ENCODE measurements at places on chromosomes 5 and 9.

- H3K4me1 ChIP-seq = peaks cover 1% of the 10 kb centered on the region
- peaks cover 10% of the 10 kb centered on the region for H3K27me3 ChIP-seq
- H3K36me3 ChIP-seq = peaks cover 12% of the 10 kb centered on the region
- H3K27ac ChIP-seq = no peak overlapping the region
- no peak for DNase-seq
Observed at GRCh38 chr5:96942911-96943310, 7.0 kb downstream of the LNPEP start.

GRCh38 chr9:96441798-96442445 lies 8.0 kb upstream of the HABP4 start:
- DNase-seq = no peak
- no peak overlapping the region for H3K27ac ChIP-seq
- H3K4me1 ChIP-seq = no peaks in the 10 kb centered on the region
- no peak overlapping the region for H3K4me3 ChIP-seq
- no peaks in the 10 kb centered on the region for H3K36me3 ChIP-seq
- H3K27me3 ChIP-seq = peaks cover 8% of the 10 kb centered on the region

GRCh38 chr5:107680099-107680498 lies 9.4 kb upstream of the EFNA5 start:
- no peak overlapping the region for H3K27ac ChIP-seq
- H3K4me1 ChIP-seq = peaks cover 24% of the 10 kb centered on the region
- H3K27me3 ChIP-seq = peaks cover 3% of the 10 kb centered on the region
- no peak for DNase-seq

GRCh38 chr9:108436448-108436847 lies 419.3 kb downstream of the ACTL7B start:
- H3K27ac ChIP-seq = no peak overlapping the region
- H3K27me3 ChIP-seq = peaks cover 3% of the 10 kb centered on the region
- H3K4me3 ChIP-seq = no peak overlapping the region
- DNase-seq = no peak

DNA sequence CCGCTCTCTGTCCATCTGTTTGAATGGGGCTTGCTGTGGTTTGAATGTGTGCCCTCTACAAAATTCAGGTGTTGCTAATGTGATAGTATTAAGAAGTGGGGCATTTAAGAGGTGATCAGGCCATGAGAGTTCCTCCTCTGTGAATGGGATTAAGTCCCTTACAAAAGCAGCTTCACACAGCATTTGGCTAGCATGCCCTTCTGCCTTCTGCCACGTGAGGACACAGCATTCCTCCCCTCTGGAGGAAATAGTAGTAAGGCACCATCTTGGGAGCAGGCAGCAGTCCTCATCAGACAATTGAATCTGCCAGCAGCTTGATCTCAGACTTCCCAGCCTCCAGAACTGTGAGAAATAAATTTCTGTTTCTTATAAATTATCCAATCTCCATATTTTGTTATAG lies 540.2 kb downstream of the CSNK1G3 start:
- no peak for DNase-seq
- H3K27ac ChIP-seq = peak overlapping the region; percentile 91
- no peaks in the 10 kb centered on the region for H3K27me3 ChIP-seq

DNA sequence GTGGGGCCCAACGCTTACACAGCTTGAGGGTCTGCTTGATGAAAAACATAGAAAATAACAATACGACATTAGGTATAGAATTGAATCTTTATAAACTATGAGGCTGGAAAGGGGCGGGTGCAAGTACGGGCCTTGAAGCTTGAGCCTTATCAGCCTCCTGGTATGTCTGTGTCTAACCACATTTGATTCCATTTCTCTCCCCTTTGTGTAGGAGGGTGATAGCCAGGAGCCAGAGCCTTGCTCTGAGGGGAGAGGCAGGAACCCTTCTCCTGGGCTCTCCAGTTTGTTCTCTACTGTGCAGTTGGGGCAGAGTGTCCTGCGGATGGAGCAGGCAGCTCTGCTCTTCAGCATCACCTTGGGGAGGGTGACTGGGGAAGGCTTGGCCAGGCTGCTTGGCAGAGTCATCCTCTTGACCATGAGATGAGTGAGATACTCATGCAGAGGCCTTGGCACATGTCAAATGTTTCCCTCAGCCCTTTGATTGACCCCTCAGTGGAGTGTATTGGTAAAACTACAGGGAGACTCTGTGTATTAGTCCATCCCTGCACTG lies 153.5 kb downstream of the SEMA6A start:
- H3K36me3 ChIP-seq = no peaks in the 10 kb centered on the region
- no peak for DNase-seq
- H3K27ac ChIP-seq = no peak overlapping the region
- no peaks in the 10 kb centered on the region for H3K27me3 ChIP-seq
- no peak overlapping the region for H3K4me3 ChIP-seq

GRCh38 chr9:101433229-101433628 lies 2.3 kb downstream of the ALDOB start:
- H3K27me3 ChIP-seq = peaks cover 16% of the 10 kb centered on the region
- H3K4me1 ChIP-seq = no peaks in the 10 kb centered on the region
- no peak for DNase-seq

DNA sequence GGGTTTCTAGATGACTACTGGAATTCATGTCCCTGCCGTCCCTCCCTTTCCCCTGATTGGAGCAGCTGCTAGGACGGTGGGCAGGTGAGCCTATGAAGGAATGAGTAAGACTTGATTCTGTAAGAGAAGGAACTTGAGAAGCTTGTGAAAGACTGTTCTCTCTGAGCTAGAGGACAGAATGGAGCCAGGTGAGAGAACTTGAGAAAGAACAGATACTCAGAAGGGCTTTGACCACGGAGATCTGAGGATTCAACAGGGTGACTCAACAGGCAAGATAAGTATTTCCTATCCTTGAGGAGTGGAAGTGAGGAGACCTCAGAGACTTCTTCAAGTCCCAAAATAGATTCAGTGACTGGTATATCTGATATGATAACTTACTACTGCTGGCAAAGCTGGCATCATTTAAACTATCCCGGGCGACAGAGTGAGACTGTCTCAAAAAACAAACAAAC lies 41.9 kb downstream of the HSDL2 start:
- peaks cover 9% of the 10 kb centered on the region for H3K36me3 ChIP-seq
- H3K4me1 ChIP-seq = no peaks in the 10 kb centered on the region
- DNase-seq = no peak
- H3K27ac ChIP-seq = peak overlapping the region; percentile 21
- H3K4me3 ChIP-seq = no peak overlapping the region

- peaks cover 4% of the 10 kb centered on the region for H3K4me1 ChIP-seq
- H3K36me3 ChIP-seq = peaks cover 26% of the 10 kb centered on the region
- H3K27ac ChIP-seq = no peak overlapping the region
- H3K27me3 ChIP-seq = peaks cover 5% of the 10 kb centered on the region
- DNase-seq = no peak
Observed at GRCh38 chr9:77909306-77909705, 122.3 kb downstream of the GNAQ start.

DNA sequence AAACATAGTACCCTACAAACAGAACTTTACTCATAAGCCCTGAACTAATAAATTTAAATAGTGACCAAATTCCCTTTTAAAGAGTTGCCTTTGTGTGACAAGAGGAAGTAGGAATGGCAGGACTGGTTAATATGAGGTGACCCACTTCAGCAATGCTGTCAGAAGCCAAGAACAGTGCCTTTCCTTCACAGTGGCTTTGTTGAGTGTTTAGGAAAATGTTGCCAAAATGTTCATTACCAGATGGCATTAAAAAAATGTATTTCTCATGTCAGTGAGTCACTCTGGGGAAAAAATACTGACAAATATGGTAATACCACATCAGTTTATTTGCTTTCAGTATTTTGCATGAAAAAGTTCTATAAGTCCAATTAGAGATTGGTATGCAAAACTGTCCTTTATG lies 103.3 kb downstream of the DIRAS2 start:
- no peaks in the 10 kb centered on the region for H3K36me3 ChIP-seq
- H3K27me3 ChIP-seq = no peaks in the 10 kb centered on the region
- no peak overlapping the region for H3K27ac ChIP-seq
- DNase-seq = no peak

GRCh38 chr5:132653716-132654115 lies 4.3 kb upstream of the IL13 start:
- no peaks in the 10 kb centered on the region for H3K4me1 ChIP-seq
- DNase-seq = no peak
- no peak overlapping the region for H3K4me3 ChIP-seq
- no peaks in the 10 kb centered on the region for H3K36me3 ChIP-seq
- peaks cover 60% of the 10 kb centered on the region for H3K27me3 ChIP-seq

DNA sequence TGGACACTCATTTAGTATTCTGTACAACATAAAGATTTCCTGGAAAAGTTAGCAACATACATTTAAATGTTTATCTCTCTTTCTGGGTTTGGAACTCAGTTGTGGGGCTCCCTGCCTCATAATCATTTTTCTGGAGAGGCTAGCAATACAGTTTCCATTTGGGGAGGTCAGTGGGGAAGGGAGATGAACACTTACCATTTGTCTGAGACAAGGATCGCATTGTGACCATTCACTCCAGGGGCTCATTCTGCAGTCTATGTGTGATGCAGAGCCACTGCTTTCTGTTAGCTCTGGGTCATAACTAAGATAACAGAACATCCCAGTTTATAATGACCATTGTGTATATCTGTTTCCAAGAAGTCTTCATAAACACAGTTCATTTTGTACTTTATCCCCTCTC lies 22.4 kb downstream of the C9 start:
- no peak for DNase-seq
- no peak overlapping the region for H3K4me3 ChIP-seq
- H3K36me3 ChIP-seq = no peaks in the 10 kb centered on the region
- no peaks in the 10 kb centered on the region for H3K27me3 ChIP-seq
- no peaks in the 10 kb centered on the region for H3K4me1 ChIP-seq

- H3K4me1 ChIP-seq = peaks cover 9% of the 10 kb centered on the region
- no peaks in the 10 kb centered on the region for H3K36me3 ChIP-seq
- peaks cover 31% of the 10 kb centered on the region for H3K27me3 ChIP-seq
- H3K27ac ChIP-seq = no peak overlapping the region
- H3K4me3 ChIP-seq = no peak overlapping the region
Observed at GRCh38 chr5:176658007-176658599, 10.8 kb downstream of the TSPAN17 start.

DNA sequence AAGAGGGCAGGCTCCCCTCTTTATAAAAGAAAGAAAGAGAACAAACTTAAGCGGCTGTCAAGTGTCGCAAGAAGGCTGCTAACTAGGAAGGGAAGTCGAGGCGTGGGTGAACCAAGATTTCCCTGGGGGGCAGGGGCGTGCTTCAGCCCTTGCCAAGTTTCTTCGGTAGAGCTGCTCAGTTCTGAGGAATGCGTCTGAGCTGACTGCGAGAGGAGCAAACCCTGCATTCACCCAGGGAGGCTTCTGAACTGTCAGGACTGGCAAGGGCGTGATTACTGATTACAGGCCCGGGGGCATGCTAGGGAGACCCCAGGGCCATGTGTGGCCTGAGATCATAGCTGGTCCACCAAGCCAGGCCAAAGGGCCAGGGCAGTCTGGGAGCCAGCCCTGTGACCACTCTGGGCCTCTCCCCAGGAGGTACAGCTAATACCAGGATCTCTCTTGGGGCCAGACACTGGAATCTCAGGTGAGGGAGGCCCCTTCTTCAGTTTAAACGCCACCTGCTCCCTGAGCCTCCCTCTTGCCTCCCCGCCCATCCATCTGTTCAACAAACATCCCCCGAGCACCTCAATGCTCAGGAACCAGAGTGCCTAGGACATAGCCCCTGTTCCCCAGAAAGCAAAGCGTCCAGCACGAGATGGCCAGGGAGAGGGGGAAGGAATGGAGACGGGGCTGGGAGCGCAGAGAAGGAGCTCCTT lies 30.9 kb downstream of the SARDH start:
- peak; percentile 2 for DNase-seq
- no peak overlapping the region for H3K4me3 ChIP-seq
- peaks cover 4% of the 10 kb centered on the region for H3K27me3 ChIP-seq
- H3K4me1 ChIP-seq = peaks cover 60% of the 10 kb centered on the region

GRCh38 chr5:149224282-149224681 lies 47.4 kb upstream of the AFAP1L1 start:
- no peak for DNase-seq
- peaks cover 4% of the 10 kb centered on the region for H3K27me3 ChIP-seq
- H3K36me3 ChIP-seq = no peaks in the 10 kb centered on the region
- peaks cover 11% of the 10 kb centered on the region for H3K4me1 ChIP-seq
- no peak overlapping the region for H3K4me3 ChIP-seq

DNA sequence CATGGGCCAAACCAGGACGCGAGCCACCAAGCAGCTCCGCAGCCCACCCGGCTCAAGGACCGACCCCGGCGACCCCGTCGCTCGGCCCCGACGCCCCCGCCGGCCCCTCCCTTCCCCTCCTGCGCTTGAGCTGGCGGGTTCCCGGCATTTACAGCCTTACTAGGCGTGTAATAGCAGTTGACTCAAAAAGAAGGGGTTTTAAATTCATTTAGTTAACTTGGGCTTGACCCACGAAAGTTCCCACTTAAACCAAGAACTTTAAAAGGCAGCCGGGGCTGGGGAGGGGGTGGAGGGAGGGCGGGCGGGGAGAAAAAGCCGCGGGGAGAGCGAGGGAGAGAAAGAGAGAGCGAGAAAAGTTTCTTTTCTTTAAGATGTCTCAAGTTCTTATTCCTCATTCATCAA lies 636 bp downstream of the PRDM12 start:
- DNase-seq = no peak
- peak overlapping the region; percentile 72 for H3K4me3 ChIP-seq
- peaks cover 23% of the 10 kb centered on the region for H3K4me1 ChIP-seq
- H3K36me3 ChIP-seq = no peaks in the 10 kb centered on the region
- peaks cover 100% of the 10 kb centered on the region for H3K27me3 ChIP-seq

DNA sequence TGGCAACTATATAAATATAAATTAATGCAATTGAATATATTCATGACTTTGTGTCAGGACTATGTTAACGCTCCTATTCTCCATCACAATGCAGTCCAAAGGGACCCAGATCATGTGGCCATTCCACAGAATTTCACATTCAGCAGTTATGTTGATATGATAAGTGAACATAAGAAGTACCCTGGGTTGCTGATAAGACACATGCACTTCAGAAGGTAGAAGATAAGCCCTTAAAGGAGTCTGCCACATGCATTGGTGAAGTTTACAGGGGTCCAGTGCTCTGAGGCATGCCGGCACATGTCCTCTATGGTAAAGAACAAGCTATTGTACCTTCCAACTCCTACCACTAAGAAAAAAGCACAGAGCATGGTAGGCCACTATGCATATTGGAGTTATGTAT lies 76.4 kb downstream of the PHAX start:
- no peak overlapping the region for H3K4me3 ChIP-seq
- H3K36me3 ChIP-seq = no peaks in the 10 kb centered on the region
- no peak for DNase-seq
- peaks cover 7% of the 10 kb centered on the region for H3K27me3 ChIP-seq
- peaks cover 28% of the 10 kb centered on the region for H3K4me1 ChIP-seq
- H3K27ac ChIP-seq = no peak overlapping the region

GRCh38 chr9:131677444-131678180 lies 62.3 kb downstream of the RAPGEF1 start:
- no peaks in the 10 kb centered on the region for H3K36me3 ChIP-seq
- H3K27ac ChIP-seq = peak overlapping the region; percentile 81
- H3K4me3 ChIP-seq = peak overlapping the region; percentile 37
- H3K27me3 ChIP-seq = peaks cover 5% of the 10 kb centered on the region
- H3K4me1 ChIP-seq = peaks cover 92% of the 10 kb centered on the region

GRCh38 chr9:130122456-130122855 lies 49.7 kb upstream of the NCS1 start:
- H3K4me1 ChIP-seq = peaks cover 81% of the 10 kb centered on the region
- H3K36me3 ChIP-seq = peaks cover 38% of the 10 kb centered on the region
- DNase-seq = no peak
- H3K27ac ChIP-seq = peak overlapping the region; percentile 83

- peaks cover 11% of the 10 kb centered on the region for H3K4me1 ChIP-seq
- no peak overlapping the region for H3K27ac ChIP-seq
- peaks cover 42% of the 10 kb centered on the region for H3K27me3 ChIP-seq
- DNase-seq = no peak
- no peaks in the 10 kb centered on the region for H3K36me3 ChIP-seq
- no peak overlapping the region for H3K4me3 ChIP-seq
Observed at GRCh38 chr5:168525856-168526255, 3.2 kb upstream of the FBLL1 start.
